ENCODE measurements at places on chromosomes 5 and 9. TPM values are rescaled to one million over a fixed set of nuclear protein-coding genes. Genes with fewer than 3 reads are reported as not detected.

GRCh38 chr5:92147798-92148197 is 764.7 kb upstream of the ARRDC3 start:
- DNase-seq = no peak

GRCh38 chr5:81754621-81755020 is 3.7 kb upstream of the SSBP2 start:
- DNase-seq = no peak

DNA sequence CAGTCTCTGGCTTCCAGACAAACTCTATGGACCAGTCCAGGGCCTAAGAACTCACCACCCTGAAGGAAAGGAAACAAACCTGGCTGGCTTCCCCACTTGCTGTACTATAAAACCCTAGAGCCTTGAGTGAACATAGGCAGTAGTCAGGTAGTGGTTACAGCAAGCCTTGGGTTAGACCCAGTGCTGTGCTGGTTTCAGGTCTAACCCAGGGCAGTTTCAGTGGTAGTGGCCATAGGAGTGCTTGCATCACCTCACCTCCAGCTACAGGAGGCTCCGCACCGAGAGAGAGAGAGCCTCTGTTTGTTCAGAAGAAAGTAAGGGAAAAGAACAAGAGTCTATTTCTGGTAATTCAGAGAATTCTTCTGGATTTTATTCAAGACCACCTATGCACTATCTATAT is 714.1 kb upstream of the CDH10 start:
- DNase-seq = no peak

- no peak for DNase-seq
These were observed 53.2 kb upstream of the SLC25A51 start for GRCh38 chr9:37956904-37957663.

DNA sequence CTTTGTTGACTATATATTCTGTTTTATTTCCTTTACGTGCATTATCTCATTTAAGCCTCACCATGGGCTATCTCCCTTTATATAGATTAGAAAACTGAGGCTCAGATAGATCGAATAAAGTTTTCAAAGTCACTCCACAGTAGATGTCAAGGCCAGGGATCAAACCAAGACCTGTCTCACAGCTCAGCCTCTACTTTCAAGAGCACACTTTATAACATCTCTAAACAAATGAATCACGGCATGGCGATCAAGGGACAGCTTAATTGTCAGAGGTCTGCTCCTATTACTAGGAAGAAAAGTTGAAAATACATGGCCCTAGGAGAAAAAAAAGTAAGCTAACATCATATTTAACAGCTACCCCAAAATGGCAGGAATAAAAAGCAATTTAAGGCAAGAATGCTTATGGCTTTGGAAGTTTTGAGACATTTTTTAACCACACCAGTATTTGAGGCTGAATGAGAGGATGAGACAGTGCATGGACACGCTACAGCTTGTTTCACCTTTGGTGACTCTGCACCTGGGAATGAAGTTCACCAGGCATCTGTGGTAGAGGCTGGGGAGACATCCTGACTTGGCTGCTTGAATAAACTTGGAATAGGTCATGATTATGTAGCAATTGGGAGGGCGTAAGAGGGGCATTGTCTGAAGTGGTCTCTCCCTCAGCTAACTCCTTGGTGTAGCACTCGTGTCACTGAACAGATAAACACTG is 486.8 kb upstream of the WWC1 start:
- DNase-seq = no peak

- DNase-seq = no peak
These were observed 330.3 kb downstream of the GADD45G start for GRCh38 chr9:89935115-89935514.

GRCh38 chr5:3597167-3598007 is 1.8 kb downstream of the IRX1 start:
- DNase-seq = no peak

- DNase-seq = no peak
These were observed 8.0 kb downstream of the ARL10 start for GRCh38 chr5:176373100-176373818.

Gene FYB1
- total RNA-seq = 355 TPM

DNA sequence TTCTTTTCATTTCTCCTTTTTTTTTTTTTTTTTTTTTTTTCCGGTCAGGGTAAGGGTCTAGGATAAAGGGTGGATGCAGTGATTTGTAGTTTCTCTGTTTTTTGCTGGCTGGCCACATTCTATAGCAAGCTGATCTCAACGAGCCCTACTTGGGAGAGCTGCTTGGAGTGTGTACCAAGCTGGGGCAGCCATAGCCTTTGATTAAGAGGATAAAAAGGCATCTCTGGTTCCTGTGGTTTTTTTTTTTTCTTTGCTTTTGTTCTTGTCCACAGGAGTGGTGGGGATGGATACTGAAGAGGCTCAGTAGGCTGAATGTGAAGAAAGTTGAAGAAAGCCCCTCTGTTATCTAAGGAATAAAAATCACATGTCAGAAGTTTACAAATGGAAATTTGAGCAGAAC is 955.3 kb upstream of the WWC1 start:
- DNase-seq = no peak

Gene PHYHD1
- total RNA-seq = 1.4 TPM

DNA sequence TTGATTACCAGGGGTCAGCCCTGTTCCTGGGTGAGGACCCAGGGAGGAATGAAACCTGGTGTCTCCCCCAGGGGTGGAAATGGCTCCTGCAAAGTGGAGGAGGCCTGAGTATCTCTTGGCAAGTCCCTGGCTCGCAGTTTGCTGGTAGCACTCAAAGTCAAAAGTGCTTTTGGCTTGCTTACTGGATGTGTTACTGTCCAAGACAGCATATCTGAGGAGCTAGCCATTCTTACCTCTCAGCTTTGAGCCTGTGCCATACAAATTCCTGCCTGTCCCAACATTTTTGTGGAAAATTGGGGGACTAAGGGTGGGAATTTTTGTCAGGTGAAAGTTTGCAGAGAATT is 9.9 kb downstream of the ZNF618 start:
- no peak for DNase-seq

DNA sequence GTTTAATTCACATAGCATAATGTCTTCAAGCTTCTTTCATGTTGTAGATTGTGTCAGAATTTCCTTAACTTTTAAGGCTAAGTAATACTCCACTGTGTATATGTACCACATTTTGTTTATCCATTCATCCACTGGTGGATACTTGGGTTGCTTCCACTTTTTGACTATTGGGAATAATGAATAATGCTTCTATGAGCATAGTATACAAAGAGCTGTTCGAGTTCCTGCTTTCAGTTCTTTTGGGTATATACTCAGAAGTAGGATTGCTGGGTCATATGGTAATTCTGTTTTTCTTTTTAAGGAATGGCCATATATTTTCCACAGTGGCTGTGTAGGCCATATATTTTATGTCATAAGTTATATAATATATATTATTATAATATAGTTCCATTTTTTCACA is 3.6 kb upstream of the FAM120AOS start:
- DNase-seq = no peak

- DNase-seq = peak; percentile 47
These were observed 87.9 kb upstream of the FSD1L start for GRCh38 chr9:105359892-105360291.

Gene SLC34A3
- total RNA-seq = not detected

Gene GRM6
- not detected for total RNA-seq

DNA sequence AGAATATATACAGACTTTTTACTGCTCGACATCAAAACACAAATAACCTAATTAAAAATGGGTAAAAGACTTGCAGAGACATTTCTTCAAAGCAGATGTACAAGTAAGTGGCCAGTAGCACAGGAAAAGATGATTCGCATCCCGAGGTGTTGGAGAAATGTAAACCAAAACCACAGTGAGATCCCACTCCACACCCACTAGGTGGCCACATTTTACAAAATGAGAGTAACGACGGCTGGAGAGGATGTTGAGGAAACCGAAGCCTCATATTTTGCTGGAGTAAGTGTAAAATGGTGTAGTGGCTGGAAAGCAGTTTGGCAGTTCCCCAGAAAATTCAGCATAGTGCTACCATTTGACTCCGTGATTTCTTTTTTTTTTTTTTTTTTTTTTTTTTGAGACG is 21.3 kb upstream of the GBGT1 start:
- no peak for DNase-seq

Gene SPATA24
- total RNA-seq = 6.4 TPM

Gene SPAAR
- total RNA-seq = not detected

Gene TRMO
- total RNA-seq = 25.6 TPM

- peak; percentile 12 for DNase-seq
These were observed 35.9 kb upstream of the UNC5A start for GRCh38 chr5:176774216-176775171.

- peak; percentile 25 for DNase-seq
These were observed 718 bp upstream of the TMEM215 start for GRCh38 chr9:32782476-32783167.

GRCh38 chr5:67693956-67694809 is 497.6 kb upstream of the CD180 start:
- no peak for DNase-seq

Gene PCDHA2
- not detected for total RNA-seq

DNA sequence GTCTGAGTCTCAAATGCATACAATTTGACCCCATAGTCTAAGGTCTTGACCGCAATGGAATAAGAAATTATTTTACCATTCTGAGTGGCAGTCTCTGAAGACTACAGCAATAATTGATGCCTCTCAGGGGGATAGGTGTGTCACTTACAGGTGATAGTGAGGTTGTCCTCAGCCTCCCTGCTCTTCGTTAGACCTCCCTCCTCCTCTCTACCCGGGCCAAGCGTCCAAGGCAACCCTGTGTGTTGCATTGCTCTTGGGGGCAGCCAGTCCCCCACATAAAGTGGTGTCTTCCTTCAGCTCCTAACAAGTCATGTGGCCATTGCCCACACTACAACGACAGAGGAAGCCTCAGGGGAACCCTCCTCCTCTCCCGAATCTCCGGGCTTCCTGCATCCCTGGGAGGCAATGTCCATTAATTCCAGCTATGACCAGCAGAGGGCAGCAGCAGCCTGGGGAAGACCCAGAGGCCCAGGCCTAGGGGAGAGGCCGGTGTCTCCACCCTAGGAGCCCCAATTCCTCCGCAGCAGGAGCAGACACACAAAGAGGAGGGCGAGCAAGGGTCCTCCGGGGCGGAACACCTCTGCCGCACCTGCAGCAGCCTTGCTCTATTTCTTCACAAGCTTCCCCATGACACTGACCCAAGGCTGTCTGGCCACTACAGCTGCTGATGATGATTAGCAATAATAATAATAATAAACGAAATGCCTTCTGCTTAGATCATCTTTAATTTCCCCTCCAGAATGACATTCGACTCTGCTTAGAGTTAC is 134.8 kb downstream of the KCNIP1 start:
- DNase-seq = peak; percentile 66

DNA sequence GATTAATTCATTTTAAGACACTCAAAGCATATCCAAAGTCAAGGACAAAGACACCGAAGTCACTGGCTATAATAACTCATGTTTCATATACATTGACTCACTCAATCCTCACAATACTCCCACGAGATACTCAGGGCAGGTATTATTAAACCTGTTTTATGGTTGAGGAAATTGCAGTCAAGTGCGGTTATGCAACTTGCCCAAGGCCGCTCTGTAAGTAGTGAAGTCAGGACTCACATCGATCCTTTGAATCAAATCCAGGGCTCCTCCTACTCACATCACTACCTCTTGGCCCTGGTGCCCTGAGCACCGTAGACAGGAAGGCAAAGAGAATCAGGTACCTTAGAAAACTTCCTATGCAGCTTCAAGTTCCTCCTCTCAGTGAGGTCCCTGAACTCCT is 87.8 kb upstream of the APC start:
- no peak for DNase-seq
